ENCODE measurements at places on chromosomes 7 and 10.

- DNase-seq = no peak
These were observed 15.8 kb upstream of the ZNRF2 start for GRCh38 chr7:30268586-30268985.

DNA sequence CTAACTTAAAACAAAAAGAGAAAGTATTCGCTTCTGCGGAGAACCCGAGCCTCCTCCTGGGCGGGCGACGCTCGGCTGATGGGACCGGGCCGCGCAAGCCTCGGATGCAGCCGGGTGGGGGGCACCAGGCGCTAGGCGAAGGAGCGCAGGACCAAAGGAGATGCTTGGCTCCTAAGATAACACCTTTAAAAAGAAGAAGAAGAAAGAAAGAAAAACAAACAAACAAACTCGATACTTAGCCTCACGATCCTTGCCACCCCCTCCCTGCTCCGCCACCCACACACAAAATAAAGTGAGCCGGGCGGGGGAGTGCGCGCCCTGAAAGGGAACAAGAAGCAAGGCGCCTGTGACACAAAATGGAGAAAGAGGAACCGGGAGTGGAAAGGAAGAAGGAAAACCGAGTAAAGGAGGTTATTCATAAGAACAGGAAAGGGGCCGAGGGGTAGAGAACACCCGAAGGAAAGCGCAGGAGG lies 34.0 kb upstream of the EBLN1 start:
- peak; percentile 36 for DNase-seq

- no peak for DNase-seq
These were observed 243.5 kb upstream of the TCF7L2 start for GRCh38 chr10:112706577-112706976.

GRCh38 chr7:12715372-12716133 lies 28.1 kb downstream of the ARL4A start:
- no peak for DNase-seq

DNA sequence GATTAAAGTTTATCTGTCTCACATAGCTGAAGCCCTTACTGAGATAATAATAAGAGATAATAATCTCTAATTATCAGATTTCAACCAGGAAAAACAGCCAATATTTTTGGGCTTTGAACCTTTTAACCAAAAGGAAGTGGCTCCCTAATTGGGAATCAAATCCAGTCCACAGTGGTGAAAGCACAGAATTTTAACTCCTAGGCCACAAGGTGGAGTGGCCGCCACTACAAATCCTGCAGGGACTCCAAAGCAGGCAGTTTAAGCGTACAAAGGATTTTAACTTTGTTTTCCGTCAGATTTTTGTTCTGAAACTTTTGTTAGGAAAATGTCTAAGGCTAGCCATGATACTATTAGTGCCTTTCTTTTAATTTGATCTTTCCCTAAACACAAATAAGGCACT lies 99.6 kb upstream of the CCNY start:
- DNase-seq = no peak

GRCh38 chr10:125662584-125662983 lies 20.4 kb downstream of the TEX36 start:
- DNase-seq = no peak

DNA sequence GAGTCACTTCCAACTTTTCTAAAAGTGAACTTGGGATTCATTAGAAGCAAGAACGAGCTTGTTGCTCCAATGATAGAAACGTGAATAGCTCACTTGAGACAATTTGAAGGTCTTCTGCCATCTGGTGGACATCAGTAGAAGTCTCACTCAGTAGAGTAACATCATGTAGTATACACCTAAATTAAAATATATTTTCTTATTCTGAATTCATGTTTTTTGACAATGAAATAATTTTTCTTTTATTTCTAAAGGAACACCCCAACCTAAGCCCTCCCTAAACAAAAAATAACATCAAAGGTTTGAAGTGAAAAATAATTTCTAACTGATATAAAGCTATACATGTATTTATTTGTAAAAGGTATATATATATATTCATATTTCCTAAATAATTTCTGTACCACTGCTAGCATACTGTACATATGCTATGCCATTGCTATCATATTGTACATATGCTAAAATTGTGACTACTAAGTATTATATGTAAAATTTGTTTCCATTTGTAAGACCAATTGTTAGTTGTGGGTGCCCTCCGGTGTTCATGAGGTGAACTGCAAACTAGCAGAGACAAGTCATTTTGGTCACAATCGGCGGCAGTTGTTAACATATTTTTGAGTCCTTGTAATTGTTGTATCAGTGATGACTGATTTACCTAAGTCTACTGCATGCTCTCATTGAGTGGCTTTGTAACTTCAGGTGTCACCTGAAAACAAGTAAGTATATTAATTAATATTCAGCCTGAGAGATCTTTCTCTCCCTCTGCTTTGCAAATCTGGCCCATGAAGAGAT lies 121.9 kb downstream of the PTPRZ1 start:
- DNase-seq = no peak

DNA sequence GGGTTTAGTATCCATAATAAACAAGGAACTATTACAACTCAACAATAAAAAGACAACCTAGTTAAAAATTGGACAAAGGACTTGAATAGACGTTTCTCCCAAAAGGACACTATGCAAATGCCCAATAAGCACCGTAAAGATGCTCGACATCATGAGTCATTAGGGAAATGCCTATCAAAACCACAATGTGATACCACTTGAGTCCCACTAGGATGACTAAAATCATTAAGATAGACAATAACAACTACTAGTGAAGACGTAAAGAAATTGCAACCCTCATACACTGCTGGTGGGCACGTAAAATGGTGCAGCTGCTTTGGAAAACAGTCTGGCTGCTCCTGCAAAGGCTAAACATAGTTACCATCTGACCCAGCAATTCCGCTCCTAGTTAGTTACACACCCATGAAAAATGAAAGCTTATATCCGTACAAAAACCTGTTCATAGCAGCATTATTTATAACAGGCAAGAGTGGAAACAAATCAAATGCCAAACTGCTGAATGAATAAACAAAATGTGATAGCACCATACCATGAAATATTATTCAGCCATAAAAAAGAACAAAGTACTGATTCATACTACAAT lies 17.3 kb downstream of the CCDC3 start:
- no peak for DNase-seq

- no peak for DNase-seq
These were observed 21.4 kb downstream of the DNAJB6 start for GRCh38 chr7:157358041-157358752.

DNA sequence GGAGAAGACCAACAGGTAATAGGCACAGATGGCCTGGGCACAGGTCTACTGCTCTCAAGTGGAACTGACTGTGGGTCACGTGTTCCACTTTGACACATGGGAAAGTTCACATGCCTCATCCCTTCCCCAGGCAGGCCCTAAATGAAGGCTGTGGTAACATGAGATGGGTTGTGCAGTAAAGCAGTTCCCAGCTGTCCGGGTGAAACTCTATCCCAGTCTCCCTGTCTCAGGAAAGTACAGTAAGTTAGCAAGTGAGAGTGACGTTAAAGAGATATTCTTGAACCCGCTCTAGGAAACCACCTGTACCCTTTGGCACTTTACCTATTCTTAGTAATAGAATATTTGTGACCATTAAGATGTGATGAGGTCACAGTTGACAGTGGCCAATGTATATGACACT lies 343.7 kb upstream of the AOAH start:
- DNase-seq = no peak

DNA sequence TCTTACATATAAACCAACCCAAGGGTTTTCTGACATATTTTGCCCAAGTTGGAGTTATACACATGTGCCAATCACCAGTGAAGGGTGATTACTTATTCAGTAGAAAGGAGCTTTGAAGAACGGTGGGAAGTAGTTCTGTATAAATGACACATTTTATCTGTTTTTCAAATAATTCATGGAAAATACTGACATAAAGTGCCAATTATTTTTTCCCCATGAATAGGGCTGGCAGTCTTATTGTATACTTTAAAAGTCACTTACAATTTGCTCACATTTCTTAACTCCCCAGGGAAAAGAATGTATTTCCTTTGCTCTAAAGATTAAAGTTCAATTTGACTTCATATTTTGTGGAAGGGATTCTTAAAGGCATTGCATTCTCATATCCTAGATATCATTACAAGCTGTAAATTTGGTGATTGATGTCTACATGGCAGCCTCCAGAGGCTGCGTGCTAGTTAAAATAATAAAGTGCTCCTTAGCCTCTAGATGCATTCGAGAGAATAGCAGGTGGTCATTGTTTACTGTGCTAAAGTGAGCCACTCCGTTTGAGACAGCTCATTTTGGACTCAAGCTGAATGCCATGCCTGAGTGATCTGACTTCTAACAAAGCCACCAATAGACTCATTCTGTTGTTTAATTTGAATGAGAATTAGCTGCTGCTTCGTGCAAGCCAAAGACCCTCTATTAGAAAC lies 148.8 kb upstream of the NRP1 start:
- DNase-seq = no peak

DNA sequence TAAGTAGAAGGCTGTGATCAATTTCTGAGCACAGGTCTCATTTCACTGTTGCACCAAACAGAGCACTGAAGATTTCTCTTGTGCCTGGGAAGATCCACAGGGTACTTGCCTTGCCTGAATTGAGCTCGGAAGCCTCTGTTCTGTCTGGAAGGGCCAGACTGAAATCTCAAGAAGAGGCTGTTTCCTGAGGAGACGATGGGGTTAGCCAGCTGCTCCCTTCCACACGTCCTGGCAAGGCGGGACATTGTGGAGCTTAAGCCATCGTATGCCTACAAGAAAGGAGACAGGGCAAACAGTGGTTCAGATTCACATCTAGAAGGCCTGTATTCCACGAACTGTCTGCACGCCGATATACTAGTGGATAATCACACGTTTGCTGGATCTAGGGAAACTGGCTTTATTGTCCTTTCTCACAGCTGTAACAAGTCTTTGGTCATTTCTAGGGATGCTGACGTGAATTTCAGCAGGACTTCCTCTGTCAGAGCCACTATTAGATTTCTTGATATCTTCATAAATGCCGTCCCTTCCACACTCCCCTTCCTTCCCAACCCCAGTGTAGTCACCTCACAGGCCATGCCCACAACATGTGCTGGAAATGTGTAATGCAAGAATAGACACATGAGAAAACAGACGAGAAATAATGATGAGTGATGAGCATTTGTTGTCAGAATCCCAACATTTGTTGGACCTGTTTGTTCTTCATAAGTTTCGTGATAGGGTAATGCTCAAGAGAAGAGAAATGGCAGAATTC lies 137.2 kb upstream of the RSU1 start:
- no peak for DNase-seq

DNA sequence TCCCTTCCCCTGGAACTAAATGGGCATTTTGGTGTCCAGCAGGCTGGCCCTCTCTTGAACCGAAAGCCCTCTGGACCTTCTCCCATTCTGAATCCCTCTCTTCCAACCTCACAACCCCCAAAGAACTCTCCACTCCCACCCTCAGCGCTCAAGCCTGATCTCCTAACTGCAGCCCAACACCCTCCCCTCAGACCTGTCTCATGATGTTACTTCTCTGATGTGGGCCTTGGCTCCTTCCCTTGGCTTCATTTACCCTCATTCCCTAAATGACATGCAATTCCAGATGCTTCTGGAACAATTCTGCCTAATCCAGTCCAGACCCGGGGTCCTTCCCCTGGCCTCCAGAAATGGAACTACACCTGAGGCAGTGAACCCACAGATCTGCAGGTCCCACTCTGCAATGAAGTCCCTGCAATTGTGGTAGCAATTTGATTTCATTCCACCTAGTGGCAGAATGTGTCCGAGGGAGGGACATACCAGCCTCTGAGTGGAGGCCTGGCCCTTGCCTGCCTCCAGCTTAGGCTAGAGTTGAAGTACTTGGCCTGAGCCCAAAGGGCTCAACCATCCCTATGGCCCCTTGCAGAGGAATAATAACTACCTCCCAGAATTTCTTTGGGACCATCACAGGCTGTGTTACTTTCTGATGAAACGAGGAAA lies 4.1 kb upstream of the CEP41 start:
- no peak for DNase-seq

DNA sequence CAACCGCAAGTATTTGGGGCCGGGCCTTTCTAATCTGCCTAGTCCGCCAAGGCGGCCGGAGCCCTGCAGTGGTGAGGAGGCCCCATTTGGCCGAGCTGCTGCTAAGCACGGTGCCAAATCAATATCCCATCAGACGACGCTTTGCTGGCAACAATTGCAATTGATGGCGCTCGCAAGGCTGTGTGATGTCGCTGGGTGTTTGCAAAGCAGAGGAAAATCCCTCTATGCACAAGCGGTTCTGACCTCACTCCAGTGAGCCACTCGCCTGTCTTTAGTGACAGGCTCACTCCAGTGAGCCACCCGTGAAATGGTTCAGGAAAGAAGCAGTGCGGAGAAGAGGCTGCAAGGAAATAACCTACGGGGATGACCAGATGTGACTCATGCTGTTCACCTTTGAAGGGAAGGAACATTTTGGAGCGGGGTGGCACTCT lies 18.3 kb upstream of the PDE1C start:
- DNase-seq = no peak

- DNase-seq = no peak
These were observed 665 bp downstream of the INSYN2A start for GRCh38 chr10:127195571-127196281.

DNA sequence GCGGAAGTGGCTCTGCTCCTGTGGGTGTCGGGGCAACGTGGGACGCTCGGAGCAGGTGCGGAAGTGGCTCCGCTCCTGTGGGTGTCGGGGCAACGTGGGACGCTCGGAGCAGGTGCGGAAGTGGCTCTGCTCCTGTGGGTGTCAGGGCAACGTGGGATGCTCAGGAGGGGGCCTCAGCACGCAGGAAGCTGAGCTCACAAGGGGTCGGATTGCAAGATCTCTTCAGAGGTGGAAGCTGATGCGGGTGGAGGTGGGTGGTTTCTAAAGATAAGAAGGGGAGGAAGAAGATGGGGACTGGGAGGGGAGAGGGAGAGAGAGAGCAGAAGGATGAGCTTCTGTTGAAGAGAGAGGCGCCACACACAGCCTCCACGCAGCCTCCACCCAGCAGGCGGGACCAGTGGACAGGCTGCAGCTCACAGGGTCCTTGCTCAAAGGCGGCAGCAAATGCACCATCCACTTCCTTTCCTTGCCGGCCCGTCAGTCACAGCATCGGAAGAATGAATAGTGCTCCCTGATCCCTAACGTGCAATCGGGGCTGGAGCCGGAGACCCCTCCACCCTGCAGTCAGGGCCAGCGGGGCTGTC lies 78.7 kb downstream of the PTPRN2 start:
- DNase-seq = no peak

GRCh38 chr10:27741173-27742091 lies 4.2 kb downstream of the MKX start:
- no peak for DNase-seq

DNA sequence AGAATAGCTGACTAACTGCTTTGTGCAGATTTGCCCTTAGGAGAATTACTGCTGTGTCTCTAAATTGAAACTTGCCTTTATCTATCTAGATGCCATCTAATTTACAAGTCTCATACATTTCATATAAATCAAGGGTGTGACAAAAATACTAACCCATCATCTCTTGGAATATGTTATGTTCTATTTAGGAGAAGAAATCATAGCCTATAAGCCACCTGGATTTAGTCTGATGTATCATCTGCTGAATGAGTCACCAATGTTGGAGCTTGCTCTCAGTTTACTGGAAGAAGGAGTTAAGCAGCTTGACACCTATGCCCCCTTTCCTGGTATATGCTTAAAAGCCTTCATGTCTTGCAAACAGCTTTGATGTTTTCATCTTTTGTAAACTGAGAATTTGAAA lies 43.5 kb downstream of the NUP205 start:
- DNase-seq = no peak

GRCh38 chr7:1767524-1767923 lies 97.4 kb downstream of the ELFN1 start:
- DNase-seq = no peak

GRCh38 chr7:30795161-30795948 lies 24.1 kb downstream of the MINDY4 start:
- DNase-seq = no peak

GRCh38 chr7:142910481-142910880 lies 23.1 kb downstream of the TRPV5 start:
- no peak for DNase-seq

- DNase-seq = no peak
These were observed 70.1 kb downstream of the ADCY1 start for GRCh38 chr7:45644237-45644636.
